Skeletal muscle tissue (tissue), 5 donors: ENCODE measurements at places on chromosomes 6 and 20. TPM values are rescaled to one million over a fixed set of nuclear protein-coding genes. Genes with fewer than 3 reads are reported as not detected.

Gene SEMG1
- not detected for total RNA-seq

Gene SIRPG
- total RNA-seq = under 0.01 TPM

Gene BTBD9
- total RNA-seq = 17.2 TPM

Gene NKX2-2
- not detected for total RNA-seq

Gene C20orf202
- 0.52 TPM for total RNA-seq

Gene PPP1R14C
- total RNA-seq = 14.1 TPM

Gene HSPA12B
- 14.6 TPM for total RNA-seq

Gene MPIG6B
- total RNA-seq = 0.52 TPM

Gene SLCO4A1
- total RNA-seq = not detected

Gene SMIM13
- total RNA-seq = 7.8 TPM

Gene ATP6V1G2
- total RNA-seq = 1.0 TPM

Gene OPRM1
- not detected for total RNA-seq

Gene GCNT2
- 3.1 TPM for total RNA-seq

Gene DACT2
- 2.6 TPM for total RNA-seq

Gene SMLR1
- total RNA-seq = not detected

Gene PAK5
- under 0.01 TPM for total RNA-seq

Gene SPATS1
- not detected for total RNA-seq

Gene TRIM40
- not detected for total RNA-seq

Gene GLP1R
- not detected for total RNA-seq

Gene EYS
- 2.1 TPM for total RNA-seq

Gene HAO1
- total RNA-seq = not detected

Gene LTA
- not detected for total RNA-seq

Gene NHLRC1
- total RNA-seq = 3.1 TPM

Gene LY6G5C
- total RNA-seq = not detected

Gene MCCD1
- not detected for total RNA-seq

Gene HCRTR2
- total RNA-seq = not detected

Gene LRRC73
- 0.52 TPM for total RNA-seq

Gene ZNF311
- 1.6 TPM for total RNA-seq

Gene KAT14
- total RNA-seq = 19.8 TPM

Gene MAD2L1BP
- 25.1 TPM for total RNA-seq

Gene AVP
- total RNA-seq = not detected

Gene WFDC10B
- total RNA-seq = not detected

Gene PPIL6
- 15.7 TPM for total RNA-seq

Gene IL17A
- total RNA-seq = not detected

Gene PRRT1
- not detected for total RNA-seq

Gene POU5F1
- total RNA-seq = not detected

Gene SLPI
- not detected for total RNA-seq

Gene TOX2
- not detected for total RNA-seq

Gene BMP7
- total RNA-seq = 3.7 TPM

Gene FAM120B
- total RNA-seq = 33.9 TPM

Gene APOBEC2
- 664 TPM for total RNA-seq

Gene LPA
- not detected for total RNA-seq

Gene APOM
- total RNA-seq = 1.0 TPM

Gene CCN5
- total RNA-seq = not detected

Gene HLA-B
- 92.9 TPM for total RNA-seq

Gene PNPLA1
- not detected for total RNA-seq

Gene ELMO2
- total RNA-seq = 24.5 TPM

Gene MYMX
- 7.3 TPM for total RNA-seq

Gene OPRL1
- 0.52 TPM for total RNA-seq
